ENCODE measurements at places on chromosomes 2 and 18.
A peak's percentile ranks its signal among the peaks of the same experiment; 100 is the strongest.

DNA sequence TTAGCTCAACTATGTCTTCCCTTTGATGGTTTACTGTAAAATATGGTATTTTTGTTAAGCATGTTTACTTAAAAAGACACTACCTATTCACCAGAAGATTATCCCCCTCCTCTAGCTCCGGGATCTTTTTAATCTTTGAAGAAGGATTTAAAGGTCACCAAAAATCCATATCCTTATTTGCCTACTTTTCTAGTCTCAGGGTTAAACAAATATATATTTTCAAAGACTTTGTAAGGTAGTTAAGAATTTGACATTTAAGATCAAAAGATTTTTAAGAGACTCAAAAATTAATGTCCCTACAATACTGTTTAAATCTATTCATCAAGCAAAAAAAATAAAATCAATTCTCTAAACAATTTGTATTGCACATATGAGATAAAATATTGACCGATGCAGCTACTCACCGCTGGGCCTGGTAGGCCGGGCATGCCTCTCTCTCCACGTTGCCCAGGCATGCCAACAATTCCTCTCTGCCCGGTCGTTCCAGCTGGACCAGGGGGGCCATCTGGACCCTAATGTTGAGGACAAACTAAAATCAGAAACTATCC lies 76.1 kb downstream of the COL3A1 start:
- no peak for DNase-seq

GRCh38 chr2:221120643-221121042 lies 451.5 kb downstream of the EPHA4 start:
- no peak for DNase-seq

GRCh38 chr2:62663411-62663810 lies 42.1 kb upstream of the EHBP1 start:
- no peak for DNase-seq

- no peak for DNase-seq
Observed at GRCh38 chr2:172896661-172897081, 161.0 kb downstream of the RAPGEF4 start.

DNA sequence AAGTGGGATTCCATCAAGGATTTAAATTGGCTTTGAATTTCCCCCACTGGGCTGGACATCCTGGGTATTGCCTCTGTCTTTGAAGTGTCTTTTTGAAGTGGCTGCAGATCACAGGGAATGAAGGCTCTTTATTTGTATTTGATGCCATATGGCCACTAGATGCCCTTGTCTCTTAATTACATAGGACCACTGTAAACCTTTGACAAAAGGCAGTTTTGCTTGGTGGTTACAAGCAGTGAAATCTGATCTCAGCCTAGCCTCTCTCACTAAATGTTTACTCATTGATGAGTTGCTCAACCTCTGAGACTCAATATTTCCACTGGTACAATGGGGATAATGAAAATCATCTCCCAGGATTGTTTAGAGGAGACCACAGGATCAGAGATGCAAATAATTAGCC lies 102.2 kb downstream of the INSIG2 start:
- DNase-seq: no peak

DNA sequence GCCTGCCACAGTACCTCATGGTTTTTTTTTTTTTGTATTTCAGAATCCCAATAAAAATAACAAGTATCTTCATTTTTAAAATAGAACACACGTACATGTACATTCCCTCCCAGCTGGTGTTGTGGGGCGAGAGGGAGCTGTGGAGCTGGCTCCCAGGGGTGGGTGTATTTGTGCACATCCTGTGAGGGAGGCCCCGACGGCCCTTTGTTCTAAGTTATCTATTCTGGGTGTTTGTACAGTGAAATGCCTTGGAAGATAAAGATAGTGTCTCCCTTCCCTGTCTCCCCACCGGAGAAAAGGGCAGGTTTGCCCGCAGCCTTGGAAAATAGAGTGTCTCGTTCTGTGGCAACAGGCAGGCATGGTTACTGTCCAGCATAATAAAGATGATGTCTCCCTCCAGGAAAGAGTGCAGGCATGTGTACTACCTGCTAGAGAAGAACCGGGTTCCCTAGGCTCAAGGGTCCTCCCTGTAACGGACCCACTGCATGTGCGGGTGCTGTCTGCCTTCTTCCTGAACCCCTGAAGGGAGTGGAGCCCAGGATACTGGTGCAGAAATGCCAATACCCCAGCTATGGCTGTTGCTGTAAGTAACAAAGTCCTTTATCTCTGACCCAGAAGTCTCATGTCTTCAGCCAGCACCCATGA lies 12.1 kb upstream of the ALLC start:
- DNase-seq: no peak

DNA sequence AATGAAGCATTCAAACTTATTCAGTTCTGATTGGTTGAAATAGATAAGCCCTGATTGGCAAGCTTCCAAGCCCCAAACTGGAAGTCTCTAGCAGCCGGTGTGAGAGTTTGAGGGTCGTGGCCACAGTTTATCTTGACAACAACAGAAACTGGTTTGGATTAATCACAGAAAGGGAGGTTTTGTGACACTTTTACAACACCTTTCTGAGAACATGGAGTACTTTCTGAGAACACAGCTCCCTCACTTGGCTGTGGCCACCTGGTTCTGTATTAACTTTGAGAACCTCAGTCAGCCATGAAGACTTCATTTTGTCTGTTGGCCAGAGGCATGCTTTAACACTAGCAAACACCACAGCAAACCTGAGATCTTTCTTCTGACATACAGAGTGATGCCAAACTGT lies 280.7 kb upstream of the VWC2L start:
- no peak for DNase-seq

DNA sequence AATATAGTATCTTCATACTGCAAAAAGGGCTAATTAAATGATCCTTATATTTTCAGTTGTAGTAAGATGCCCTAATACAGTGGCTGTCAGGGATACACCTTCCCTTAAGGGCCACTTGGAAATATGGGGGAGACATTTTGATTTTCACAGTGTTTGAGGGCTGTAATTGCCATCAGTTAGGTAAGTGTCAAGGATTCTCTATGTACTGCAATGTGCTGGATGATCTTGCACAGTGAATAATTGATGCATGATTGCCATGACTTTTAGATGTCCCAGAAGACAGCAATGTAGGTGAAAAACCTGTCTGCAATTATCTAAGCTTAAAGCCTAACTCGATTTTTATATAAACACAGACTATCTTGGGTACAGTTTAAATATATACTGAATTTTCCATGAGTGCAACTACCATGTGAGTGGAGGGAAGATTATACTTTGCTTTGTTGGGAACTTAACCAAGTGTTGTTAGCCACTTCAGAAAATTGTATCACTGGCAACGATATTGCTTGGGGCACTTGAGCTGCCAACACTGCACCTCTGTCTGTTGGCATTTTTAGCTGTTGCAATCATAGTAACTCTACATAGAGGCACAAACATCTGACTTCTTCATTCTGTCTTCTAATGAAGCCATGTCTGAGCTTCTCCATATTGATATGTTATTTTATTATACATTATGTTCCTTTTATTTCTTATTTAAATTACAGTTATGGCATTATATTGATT lies 45.2 kb downstream of the MAIP1 start:
- DNase-seq: no peak

GRCh38 chr2:57802243-57802642 lies 244.4 kb upstream of the VRK2 start:
- DNase-seq: no peak

DNA sequence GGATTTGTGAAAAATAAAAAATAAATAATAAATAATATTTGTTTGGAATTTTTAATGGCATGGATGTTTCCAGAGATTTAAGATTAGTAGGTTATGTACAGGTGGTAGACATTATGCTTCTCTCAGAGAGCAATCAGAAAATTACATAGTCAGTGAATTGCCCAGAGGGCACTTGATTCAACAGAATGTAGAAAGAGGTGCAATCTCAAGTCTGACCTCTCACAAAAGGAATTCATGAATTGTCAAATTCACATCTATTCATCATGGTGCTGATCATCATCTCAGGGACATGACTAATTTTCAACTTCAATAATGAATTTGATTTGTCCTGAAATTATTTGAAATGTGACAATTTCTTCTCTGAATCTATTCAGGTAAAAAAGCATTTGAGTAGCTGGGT lies 172.5 kb downstream of the PDE11A start:
- no peak for DNase-seq

- DNase-seq: no peak
Observed at GRCh38 chr18:46711444-46711863, 45.4 kb downstream of the ST8SIA5 start.

DNA sequence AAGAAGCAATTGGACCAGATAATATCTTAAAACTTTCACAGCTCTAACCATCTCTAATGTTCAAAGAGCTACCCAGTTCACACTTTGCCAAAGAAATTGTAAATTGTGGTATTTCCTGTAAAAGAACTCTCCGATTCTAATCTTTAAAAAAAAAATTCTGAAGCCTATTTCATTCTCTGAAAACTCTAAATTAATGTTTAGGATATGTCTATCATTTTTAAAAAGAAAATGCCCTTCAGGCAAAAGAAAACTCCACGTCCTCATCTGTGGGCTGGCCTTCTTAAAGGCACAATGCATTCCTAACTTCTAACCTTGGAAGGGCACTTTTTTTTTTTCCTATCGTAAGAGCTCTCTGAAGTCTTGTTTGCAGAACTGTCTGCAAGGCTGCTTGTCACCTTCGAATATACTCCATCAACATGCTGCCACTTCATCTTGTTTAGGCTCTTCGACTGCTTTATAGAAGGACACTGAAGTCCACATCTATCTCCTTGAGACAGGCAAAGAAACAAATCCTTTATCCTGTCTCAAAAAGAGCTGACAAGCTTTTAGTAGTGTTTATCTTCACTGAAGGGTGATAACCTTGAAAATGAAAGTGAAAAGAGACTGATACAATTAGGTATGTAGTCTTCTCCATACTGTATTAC lies 124.3 kb upstream of the SLC39A10 start:
- DNase-seq: peak; percentile 44

GRCh38 chr2:238090887-238091286 lies 9.3 kb upstream of the ESPNL start:
- DNase-seq: no peak

GRCh38 chr2:180938451-180938850 lies 42.0 kb upstream of the UBE2E3 start:
- no peak for DNase-seq

- DNase-seq: no peak
Observed at GRCh38 chr2:216553093-216553478, 54.4 kb downstream of the RPL37A start.

- DNase-seq: no peak
Observed at GRCh38 chr18:3721771-3722648, 272.0 kb downstream of the TGIF1 start.

- DNase-seq: no peak
Observed at GRCh38 chr2:43010438-43011157, 215.8 kb downstream of the ZFP36L2 start.

GRCh38 chr2:118046634-118047210 lies 32.9 kb upstream of the CCDC93 start:
- no peak for DNase-seq

DNA sequence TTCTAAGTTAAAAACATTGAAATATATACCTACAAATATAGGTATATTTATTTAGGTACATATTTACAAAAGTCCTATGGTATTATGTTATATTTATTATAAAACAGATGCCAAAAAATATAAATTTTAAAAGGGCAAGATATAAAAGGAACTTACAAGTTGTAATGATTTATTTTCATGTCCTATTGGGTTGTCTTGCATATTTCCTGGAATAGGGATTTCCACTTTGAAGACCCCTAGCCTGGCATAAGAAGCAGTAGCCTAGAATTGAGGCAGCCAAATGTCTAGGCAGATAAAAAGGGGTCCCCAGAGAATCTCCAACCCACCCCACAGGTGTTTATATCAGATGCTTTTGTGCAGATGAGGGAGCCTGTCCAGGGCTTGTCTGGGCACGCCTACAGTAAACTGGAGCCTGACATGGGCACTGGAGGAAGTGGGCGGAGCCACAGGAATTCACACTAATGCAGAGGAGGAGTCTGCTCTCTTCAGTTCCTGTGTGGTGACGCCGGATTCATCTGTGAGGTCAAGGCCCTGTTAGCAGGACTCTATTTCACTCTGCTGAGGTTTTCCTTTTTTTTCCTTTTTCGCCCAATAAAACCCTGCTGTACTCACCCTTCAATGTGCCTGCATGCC lies 1088.9 kb upstream of the PIK3C3 start:
- DNase-seq: peak; percentile 6

DNA sequence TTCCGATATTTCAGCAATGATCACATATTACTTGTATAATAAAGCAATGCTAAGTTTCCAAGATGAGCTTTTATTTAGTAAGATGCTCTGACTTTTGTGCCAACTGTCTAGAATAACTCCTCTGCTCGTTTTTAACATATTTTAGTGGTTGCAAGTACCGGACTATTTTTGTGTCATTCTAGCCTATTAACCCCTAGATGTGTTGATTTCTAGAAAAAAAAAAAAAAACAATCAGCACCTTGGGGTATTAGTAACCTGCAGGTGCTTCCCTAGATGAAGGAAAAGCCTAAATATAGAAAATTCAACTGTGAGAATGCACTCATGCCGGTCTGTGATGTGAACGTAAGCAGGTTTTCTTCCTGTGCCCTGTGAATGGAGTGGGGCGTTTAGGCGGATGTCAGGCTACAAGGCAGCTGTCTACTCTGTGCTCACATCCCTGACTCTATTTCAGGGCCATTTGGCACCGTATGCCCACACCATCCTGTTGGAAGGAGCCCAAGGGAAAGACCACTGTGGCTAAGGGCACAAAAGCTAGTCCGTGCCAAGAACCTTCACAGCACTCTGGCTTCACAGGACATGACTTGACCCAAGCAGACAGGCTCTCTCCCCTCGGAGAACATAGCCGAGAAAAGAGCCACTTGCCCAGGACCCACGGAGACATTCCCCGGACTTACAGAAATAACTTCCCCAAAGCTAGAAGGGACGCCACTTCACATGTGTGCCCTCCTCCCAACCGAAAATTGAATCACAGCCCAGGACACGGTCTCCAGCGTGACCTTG lies 60.9 kb upstream of the AGAP1 start:
- DNase-seq: no peak

DNA sequence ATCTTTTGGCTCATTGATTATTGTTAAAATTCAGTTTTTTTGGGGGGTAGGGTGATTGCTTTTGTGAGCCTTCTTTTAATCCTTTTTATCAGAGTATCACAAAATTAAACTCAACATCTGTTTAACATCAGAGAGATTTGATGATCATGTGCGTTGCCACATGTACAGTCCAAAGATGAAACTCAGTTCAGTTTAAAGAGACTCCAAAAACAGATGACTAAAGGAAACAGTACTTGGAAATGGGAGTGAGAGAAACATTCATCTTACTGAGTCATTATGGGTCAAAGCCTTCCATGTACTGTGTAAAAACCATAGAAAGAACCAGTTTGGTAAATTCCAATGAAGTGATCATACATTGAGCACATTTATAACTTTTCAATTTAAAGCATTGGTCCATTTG lies 53.0 kb downstream of the LYPD6 start:
- no peak for DNase-seq

- no peak for DNase-seq
Observed at GRCh38 chr2:152822676-152823075, 104.3 kb downstream of the ARL6IP6 start.

- no peak for DNase-seq
Observed at GRCh38 chr2:237355701-237356100, 58.3 kb downstream of the COL6A3 start.

Data from activated CD4-positive, alpha-beta T cell treated with anti-CD3 and anti-CD28 coated beads, Interleukin-2, amount 10 ng/mL, durations not matched to agents 7 days and 5 days (primary cell).